NCI-H526 treated with DMSO at 0.1 percent for 48 hours (cell line): ENCODE measurements at places on chromosomes 11 and 22.

DNA sequence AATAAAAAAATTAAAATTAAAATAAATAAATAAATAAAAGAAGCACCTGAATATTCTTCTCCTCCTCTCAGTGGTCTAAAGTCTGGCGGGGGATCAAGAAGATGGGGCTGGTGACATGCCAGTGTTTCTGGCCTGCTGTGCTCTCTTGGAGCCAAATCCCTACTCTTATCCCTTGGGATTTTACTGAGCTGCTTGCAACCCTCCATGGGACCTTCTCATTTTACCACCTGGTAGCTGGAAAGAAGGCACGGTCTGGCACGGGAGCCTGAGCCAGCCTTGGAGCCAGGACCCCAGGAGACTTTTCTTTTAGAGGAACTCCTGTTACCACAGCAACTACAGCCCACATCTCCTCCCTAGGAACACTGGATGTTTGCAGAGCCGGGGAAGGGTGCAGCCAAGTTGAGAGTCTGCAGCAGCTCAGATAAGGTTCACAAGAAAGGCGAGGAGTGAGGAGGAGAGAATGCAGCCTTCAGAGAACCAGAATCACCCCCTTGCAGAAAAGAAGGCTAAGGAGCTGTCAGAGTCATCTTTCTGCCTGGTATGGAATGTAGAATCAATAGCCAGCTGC, 21.4 kb downstream of the CD6 start:
- DNase-seq, result no peak

DNA sequence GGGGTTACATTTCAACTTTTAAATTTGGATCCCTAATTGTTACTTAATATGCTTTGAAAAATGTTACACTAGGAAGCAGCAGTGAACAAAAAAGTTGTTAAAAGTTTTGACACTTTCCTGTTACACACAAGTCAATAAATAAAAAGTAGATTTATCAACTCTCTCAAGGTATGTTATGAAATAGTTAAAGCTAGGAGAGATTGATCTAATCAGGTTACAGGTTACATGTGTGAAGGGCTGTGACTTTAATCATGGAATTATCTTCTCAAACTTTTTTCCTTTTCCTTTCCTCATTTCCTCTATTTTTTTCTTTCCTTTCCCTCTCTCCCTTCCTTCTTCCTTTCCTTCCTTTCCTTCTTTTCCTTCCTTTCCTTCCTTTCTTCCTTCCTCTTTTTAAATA, 77.0 kb upstream of the RAB38 start:
- DNase-seq, result no peak

DNA sequence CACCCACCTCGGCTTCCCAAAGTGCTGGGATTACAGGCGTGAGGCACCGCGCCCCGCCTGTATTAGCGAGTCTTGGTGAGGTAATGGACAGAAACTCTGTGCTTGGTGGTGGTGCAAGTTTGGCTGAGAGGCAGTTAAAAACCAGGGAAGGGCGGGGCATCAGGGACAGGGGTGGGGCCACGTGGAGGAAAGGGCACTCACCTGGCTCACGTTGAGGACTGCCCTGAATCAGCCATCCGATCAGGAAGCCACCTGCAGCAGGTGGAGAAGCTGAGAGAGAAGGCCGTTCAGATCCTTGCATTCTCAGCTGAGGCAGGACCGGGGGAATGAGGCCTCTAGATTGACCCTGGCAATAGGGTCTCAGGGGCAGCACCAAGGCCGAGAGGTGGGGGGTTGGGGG, 12.1 kb upstream of the CHRM1 start:
- no peak for DNase-seq

DNA sequence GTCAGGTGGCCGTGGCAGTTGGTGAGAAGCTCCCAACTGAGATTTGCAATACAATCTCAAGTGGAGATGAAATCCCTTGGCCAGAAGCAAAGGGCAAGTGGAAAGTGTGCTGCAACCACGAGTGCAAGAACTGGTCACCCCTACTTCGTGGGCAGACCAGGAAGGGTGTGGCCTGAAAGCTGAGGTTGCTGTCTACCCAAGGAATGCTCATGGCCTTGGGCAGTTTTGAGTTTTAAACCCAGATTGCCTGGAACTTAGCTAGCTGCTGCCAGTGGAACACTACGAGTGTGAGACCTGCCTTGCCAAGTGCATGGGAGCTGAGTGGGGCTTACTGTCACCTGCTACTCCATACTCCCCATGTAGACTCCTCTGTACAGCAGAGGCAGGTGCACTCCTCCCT, 113.3 kb upstream of the FAT3 start:
- DNase-seq, result no peak

- DNase-seq, result no peak
These were observed 14.1 kb upstream of the CBX7 start for GRCh38 chr22:39166547-39166946.

GRCh38 chr11:66020212-66020611, 6.1 kb downstream of the CATSPER1 start:
- no peak for DNase-seq

GRCh38 chr11:76186776-76187279, 19.5 kb downstream of the WNT11 start:
- DNase-seq, result no peak

- DNase-seq, result no peak
These were observed 327.7 kb downstream of the DLG2 start for GRCh38 chr11:85299258-85299942.

GRCh38 chr11:313304-313786, 495 bp upstream of the IFITM1 start:
- DNase-seq, result no peak

DNA sequence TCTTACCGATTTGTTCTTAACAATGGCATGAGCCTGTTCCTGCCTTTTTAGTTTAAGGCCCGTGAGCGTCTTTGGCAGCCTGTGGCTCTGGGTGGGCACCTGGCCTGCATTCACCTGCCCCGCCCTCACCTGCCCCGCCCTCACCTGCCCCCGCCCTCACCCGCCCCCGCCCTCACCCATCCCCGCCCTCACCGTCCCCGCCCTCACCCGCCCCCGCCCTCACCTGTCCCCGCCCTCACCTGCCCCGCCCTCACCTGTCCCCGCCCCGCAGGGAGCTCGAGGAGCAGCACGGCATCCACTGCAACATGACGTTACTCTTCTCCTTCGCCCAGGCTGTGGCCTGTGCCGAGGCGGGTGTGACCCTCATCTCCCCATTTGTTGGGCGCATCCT, 14.2 kb downstream of the GATD1 start:
- no peak for DNase-seq

- DNase-seq, result no peak
These were observed 727.3 kb downstream of the LRRC4C start for GRCh38 chr11:40732132-40732531.

DNA sequence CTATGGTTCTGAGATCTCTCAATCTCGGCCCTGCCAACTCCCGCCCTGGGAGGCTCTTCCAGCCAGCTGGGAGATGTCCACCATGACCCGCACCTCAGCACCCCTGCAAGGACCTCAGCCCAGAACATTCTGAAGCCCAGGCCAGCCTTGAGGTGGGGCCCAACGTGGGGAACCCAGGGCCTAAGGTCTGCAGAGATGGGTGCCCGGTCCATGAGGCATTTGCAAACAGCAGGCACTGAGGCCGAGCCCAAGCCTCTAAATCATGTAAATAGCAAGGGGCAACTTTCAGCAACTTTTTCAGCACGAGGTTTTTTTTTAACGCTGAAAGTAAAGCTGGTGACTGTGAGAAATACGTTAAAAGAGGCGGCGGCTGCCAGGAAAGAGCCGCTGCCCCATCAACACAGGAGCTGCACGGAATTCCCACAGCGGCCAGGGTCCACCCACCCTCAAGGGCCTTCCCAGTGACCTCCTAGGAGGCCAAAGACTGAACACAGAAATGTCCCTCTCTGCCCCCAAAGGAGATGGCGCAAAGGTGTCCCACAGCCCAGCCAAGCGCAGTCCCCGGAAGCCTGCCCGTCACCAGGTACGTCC, 46.9 kb downstream of the BRD1 start:
- no peak for DNase-seq

- DNase-seq, result no peak
These were observed 96.5 kb downstream of the SHANK2 start for GRCh38 chr11:71155846-71156245.

- DNase-seq, result no peak
These were observed 18.1 kb upstream of the PLET1 start for GRCh38 chr11:112278803-112279202.

GRCh38 chr22:19518635-19519034, 5.6 kb downstream of the CLDN5 start:
- no peak for DNase-seq

DNA sequence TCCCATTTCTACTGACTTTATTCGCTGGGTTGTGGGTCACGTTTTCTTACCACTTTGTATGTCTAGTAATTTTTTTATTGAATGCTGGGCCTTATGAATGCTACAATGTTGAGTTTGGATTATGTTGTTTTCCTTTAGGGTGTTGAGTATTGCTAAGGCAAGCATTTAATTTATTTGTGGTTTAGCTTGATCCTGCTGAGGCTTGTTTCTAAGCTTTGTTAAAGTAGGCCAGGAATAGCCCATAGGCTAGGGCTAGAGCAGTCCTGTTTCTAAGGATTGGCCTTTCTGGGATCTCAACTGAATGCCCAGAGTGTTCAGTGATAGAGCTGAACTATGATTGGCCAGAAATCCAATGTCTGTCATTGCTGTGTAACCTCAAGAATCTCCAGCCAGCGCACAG, 56.1 kb upstream of the LDLRAD3 start:
- no peak for DNase-seq

DNA sequence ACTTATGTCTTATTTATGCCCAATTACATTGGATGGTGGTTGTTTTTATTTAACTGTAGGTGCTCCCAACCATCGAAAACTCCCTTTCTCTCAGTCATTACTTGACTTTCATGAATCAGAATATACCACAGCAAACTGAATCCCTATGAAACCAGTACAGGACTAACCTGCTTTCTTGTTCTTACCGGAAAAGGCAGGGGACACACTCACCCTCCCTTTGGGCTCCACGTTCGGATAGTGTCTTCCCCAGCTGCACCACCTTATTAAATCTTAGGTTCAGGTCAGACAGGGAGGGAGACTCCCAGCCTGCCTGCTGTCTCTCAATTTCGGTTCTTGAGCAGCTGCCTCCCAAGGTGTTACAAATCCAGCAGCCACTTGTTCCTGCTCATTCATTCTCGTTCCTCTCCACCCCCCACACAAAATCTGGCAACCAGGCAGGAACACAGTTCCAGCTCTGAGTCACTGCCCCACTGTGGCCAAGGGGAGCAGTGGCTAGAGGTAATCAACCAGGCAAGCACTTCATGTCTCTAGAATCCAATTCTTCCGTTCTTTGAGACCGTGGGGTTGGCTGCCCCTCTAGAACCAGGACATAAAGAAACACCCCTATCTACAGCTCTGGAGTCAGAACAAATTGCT, 133.0 kb downstream of the PLEKHA7 start:
- no peak for DNase-seq

DNA sequence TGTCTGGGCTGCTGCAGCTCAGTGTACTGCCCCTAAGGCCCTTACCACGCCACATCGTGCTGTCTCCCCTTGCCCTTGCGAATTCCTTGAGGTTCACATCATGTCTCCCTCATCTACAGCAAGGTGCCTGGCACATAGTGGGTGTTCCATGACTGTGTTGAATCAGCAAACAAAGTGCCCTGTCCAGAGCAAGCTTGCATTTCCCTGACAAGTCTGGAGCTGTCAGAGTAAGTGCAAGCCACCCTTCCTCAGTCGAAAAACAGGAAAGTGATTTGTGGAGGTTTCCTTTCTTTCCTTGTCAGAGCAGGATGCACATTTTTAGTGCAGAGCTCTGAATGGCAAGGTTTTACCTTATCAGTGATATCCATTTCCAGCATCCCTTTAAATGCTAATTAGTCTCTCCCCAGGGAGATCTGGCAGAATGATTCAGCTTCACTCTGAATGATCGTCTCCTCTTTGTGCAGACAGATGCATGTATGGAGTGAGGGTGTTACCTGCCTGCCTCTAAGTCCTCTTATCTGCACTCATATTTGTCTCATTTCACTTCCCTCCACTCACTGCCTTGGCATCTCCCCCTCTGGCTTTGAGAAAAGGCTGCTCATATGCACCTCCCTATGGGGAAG, 331.2 kb downstream of the TMEM135 start:
- DNase-seq, result peak; percentile 4

GRCh38 chr11:90753546-90753945, 530.7 kb upstream of the CHORDC1 start:
- no peak for DNase-seq

DNA sequence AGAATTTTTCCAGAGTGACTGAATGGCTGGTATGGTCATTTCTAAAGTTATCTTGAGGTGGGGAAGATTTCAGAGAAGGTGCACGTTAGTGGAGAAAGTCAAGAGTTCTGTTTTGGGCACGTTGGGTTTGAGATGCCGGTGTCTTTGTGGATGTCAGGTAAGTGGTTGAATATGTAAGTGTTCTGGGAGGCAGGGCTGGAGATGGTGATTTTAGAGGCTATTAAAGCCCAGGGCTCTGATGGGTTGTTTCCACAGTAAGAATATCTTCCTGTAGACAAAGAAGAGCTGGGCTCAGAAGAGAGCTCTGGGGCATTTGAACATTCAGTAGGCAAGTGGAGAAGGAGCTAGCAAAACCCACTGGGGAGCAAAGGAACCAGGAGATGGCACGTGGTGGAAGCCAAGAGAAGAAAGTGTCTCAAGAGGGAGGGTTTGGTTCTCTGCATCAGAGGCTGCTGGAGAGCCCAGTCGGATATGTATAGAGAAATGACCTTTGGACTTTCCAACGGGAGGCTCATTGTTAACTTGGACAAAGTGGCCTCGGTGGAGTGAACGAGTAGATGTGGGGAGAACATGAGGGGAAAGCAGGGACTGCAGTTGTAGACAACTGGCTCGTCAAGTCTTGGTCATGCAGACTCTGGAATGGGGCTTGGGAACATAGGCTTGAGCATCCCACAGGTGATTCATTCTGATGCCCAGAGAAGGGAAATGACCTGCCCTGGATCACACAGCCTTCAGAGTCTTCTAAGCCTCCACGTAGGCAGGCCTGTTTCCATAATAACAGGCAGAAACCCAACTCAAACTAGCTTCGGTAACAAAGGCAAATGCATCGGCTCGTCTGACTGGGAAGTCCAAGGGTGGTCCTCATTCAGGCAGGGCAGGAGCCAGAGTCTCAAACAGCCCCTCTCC, 98.4 kb upstream of the PARVA start:
- DNase-seq, result no peak

DNA sequence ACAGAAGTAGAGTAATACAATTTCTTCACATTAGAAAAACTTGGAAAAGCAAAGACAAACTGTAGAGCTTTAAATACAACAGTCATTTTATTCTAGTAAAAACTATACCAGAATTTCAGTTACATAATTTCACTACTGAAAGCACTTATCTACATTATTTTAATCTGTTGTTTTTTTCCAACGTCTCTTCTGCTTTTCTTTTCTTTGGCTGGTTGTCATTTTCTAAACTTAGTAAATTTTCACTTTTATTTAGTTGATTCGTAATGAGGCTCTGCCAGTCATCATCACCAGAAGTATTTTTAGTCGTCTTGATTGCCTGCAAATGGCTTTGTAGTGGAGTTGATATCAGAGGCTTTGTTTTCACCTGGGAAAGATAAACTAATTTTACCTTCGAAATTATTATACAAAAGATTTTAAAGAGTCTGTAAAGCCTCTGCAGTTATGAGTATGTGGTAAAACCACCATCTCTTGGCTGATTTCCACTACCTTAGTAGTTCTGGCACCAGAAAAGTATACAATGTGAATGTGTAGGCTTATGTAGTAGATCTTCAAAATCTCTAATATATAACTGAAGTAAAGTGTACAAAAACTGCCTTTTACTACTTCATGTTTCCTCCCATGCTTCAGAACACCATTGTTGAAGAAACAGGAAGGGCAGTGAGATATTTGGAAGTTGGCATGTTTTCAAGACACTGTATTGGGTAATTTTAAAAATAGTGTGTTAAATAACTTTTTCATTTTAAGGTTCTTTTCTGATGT, 19.2 kb downstream of the EIF3M start:
- DNase-seq, result no peak

GRCh38 chr22:19895160-19895849, 40.6 kb upstream of the GNB1L start:
- DNase-seq, result no peak
